Non-pigmented ciliary epithelial cell (primary cell): ENCODE measurements at places on chromosomes 1 and 21.
A peak's percentile ranks its signal among the peaks of the same experiment; 100 is the strongest.

DNA sequence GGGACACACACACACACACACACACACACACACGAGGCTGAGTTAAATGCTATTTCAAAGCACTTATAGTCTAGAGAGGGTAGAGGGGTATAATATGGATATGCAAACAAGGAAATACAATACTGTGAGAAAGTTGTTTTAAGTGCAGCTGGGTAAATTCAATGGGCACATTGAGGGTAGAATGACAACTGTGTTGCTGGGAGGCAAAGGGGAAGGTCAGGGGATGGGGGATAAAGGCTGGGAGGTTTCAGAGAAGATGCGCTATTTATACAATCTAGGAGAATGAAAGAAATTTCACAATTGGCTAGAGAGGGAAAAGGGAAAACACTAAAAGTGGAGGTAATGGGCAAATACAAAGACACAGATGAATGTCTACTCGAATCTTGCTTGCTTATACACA lies 19.4 kb downstream of the EXTL2 start:
- DNase-seq, result no peak

DNA sequence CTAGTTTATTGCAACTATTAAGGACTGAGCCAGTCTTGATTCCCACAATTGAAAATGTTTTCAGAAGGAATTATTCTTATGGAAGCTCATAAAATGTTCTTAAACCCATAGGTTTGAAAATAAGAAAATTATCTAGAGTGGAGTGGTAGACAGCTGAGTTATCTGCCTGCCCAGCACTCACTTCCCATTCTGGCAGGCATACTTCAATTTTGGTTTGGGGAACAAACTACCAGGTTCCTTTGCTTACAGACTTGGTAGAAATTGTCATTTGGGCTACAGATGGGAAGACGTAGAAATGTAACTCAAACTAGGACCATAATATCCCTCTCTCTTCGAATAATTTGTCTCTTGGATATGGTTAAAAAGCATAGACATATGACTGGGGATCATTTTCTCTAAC lies 18.4 kb downstream of the JUN start:
- DNase-seq, result no peak

DNA sequence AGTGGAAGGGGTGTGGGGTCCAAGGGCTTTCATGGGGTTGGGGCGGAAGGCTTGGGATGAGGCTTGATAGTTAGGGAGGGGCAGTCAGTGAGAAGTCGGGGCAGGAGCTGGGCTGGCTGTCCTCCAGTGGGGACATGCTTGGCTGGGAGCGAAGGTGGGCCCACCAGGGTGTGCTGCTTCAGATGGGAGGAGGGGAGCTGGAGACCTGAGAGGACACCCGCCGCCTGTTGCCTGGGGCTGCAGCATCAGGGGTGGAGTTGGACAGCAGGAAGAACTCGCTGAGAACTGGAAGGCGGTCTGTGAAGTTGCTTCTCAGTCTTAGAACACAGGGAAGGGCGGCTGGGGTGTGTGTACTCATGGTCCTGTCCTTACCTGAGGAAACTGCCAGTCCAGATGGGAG lies 1.6 kb downstream of the THEM5 start:
- no peak for DNase-seq

DNA sequence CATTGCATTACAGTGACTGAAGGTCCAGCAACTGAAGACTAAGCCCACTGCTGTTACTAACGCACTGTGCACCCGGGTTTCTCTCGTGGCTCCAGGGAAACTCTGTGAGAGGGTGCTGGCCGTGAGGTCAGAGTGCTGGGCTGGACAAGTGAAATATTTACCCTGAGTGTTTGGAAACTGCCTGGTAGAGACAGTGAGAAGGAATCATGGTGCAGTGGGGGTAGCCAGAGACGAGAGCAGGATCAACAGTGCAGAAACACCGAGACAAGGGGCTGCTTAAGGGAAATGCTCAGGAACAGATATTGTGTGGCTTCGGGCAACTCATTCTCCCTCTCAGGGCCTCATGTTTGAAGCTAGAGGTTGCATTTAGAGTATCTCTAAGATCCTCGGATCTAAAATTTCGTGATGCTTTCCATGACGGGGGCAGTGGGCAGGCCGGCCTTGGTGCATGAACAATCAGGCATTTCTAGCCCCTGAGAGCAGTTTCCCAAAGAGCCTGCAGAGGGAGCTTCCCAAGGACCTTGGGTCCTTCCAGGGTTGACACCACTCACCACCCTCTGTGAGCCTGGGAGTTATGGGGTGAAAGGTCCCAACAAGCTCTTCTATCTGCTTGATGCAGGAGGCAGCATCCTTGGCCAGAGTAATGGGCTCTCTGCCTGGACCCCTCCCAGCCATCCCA lies 9.7 kb downstream of the CD2 start:
- DNase-seq, result no peak

- peak; percentile 24 for DNase-seq
These were observed 31.9 kb downstream of the MROH9 start for GRCh38 chr1:170967042-170967910.

DNA sequence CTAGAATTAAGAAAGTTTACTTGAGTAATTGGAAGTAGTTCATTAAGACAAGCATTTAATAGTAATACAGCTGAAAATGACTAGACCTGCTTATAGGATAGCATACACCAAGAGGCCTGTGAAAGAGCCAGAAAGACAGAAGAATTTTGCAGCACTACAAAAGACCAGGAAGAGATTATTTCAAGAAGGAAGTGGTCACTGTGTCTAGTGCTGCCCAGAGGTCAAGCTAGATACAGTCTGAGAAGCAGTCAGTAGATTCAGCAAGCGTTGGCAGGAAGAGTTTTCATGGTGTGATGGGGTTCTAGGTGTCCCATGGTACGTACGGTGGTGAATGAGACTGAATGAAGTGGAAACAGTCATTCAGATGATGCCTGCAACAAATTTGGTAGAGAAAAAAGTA lies 31.5 kb downstream of the RGS8 start:
- DNase-seq, result no peak

- DNase-seq, result peak; percentile 80
These were observed 958 bp downstream of the LYPLAL1 start for GRCh38 chr1:219174460-219175211.

DNA sequence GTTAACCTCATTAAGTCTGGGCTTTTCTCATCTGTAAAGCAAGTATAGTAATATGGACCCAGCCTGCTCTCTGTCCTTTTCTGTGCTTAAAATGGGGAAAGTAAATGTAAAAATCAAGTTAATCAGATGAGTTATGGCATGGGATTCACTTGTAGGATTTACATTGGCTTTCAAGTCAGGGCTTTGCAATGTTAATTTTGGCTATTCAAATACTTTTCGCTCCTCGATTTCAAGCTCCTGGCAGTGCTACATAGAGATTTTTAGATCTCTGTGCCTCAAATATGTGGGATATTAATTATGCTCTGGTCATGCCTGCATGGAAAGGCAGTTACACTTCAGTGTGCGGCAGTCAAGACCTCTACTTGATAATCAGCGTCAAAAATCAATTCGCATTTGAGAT lies 709.8 kb downstream of the LTN1 start:
- DNase-seq, result no peak

DNA sequence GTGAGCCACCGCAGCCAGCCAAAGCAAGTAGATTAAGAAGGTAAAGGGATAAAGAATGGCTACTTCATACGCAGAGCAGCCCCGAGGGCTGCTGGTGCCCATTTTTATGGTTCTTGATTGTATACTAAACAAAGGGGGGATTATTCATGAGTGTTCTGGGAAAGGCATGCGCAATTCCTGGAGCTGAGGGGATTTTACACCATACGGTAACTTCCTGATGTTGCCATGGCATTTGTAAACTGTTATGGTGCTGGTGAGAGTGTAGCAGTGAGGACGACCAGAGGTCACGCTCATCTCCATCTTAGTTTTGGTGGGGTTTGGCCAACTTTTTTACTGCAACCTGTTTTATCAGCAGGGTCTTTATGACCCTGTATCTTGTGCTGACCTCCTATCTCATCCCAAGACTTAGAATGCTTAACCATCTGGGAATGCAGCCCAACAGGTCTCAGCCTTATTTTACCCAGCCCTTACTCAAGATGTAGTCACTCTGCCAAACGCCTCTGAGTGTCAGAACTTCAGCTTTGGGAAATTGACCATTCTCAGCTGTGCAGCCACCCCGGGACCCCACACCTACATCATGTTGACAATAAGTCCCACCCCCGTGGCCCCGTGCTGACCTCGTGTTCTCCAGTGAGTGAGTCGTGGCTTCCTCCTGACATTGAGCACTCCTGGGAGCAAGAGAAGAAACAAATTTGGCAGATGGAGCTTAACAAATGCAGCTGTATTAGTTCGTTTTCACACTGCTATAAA lies 149.4 kb upstream of the COL6A1 start:
- DNase-seq, result no peak

- no peak for DNase-seq
These were observed at the start of gene UAP1 for GRCh38 chr1:162561616-162562469. Gene UAP1 (plus strand): TSS chr1:162561722. CDS start chr1:162566069, 4,347 bp downstream.

DNA sequence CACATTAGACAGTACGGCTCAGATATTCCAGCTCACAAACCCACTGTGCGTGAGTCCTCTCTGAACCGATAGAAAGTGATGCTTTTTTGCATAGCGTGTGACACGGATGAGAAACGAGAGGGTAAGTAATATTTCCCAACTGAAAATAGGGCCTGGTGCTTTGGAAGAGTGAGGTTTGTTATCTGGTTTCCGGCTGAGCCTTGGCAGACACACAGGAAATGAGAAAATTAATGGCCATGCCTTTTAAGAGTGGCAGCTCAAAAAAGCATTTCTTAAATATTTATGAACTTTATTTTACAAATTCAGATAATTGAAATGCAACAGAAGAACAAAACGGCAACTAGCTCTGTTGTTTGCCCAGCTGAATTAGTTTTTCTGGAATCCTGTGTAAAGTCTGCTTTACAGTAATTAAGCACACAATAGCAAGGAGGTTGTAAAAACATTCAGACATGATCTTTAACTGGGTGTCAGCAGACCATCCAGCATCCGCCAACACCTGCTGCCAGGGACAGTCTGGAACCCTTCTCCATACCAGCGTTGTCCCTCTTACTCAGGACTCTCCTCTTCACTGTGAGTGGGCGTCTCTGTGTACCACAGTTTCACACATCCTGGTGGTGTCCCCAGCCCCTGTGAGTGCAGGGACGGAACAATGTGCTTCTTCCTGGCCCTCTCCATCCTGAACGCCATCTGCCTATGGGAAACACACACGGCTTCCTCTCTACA lies 155.4 kb downstream of the PGBD5 start:
- no peak for DNase-seq

GRCh38 chr1:43272161-43272560 lies 2.4 kb downstream of the TMEM125 start:
- no peak for DNase-seq

DNA sequence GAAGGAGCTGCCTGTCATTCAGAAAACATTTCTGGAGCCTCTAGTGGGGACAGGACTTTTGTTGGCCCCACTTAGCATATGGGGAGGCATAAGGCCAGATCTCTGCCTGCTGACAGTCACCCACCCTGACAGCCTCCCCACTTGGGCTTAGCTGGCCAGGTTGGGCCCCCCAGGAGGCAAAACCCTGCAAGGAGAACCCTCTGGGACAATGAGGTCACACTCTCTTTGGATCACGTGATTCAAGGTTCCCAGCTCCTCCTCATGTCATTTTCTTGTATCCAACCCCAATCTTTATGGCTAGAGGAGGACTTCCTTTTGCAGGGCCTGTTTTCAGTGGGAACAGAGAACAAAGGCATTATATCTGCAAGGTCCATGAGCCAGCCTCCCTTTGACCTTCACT lies 60.0 kb downstream of the NAV1 start:
- DNase-seq, result no peak

DNA sequence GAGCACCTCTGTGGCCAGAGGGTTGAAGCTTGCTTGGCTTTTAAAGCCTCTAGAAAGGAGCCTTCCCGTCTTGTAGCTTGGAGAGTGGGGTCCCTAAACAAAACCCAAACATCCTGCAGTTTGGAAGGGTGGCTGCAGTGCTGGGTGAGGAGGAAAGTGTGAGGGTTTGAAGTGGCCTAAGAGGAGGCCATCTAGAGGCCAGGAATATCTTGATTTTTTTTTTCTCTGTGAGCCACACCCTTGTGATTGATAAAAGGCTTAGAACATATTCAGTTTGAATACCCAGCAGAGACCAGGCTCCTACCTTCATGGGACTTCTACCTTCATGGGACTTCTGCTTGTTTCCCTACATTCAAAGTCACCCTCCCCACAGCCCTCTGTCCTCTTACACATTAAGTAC lies 37.3 kb upstream of the PIGV start:
- DNase-seq, result no peak

DNA sequence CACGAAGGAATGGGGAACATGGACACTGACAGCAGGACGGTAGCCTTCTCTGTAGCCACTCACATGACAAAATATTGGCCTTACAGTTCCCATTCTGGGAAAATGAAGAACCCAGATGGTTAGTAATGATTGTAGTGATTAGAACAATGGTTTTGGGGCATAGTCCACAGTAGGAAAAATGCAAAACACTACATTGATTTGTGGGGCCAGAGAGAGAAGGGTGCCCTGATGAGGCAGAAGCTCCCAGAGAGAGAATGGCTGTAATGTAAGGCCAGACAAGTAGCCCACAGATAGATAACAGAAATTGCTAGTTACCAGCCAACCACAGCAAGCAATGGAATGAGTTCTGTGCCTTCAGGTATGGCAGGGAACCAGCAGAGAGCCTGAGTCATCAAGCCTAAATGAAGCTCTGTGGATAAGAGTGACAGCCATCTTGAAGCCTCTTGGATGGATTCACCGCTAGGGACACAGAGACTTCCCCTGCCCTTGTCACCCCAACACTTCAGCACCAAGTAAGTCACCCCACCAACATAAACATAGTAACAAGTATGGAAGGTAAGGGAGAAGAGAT lies 206.1 kb downstream of the BACH1 start:
- DNase-seq, result peak; percentile 38

- DNase-seq, result no peak
These were observed 21.8 kb downstream of the CNIH3 start for GRCh38 chr1:224637936-224638335.

- no peak for DNase-seq
These were observed 38.3 kb downstream of the MORN1 start for GRCh38 chr1:2352897-2353550.

DNA sequence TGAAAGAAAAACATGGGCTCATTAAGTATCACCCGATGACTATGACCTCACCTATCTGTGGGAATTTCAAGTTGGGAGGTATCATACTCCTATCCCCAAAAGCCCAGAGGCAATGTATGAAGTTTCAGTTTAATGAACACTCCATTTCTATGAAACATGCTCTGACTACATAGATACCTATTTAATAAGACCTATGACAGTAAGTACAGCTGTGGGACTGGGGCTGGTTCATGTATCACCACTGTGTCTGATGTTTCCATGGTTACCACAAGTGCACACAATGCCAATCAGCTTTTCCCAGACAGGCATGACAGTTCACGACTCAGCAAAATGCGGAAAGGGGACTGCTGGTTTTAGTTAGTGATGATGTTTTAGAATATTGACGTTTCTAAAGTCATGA lies 167.7 kb downstream of the SIPA1L2 start:
- DNase-seq, result no peak

DNA sequence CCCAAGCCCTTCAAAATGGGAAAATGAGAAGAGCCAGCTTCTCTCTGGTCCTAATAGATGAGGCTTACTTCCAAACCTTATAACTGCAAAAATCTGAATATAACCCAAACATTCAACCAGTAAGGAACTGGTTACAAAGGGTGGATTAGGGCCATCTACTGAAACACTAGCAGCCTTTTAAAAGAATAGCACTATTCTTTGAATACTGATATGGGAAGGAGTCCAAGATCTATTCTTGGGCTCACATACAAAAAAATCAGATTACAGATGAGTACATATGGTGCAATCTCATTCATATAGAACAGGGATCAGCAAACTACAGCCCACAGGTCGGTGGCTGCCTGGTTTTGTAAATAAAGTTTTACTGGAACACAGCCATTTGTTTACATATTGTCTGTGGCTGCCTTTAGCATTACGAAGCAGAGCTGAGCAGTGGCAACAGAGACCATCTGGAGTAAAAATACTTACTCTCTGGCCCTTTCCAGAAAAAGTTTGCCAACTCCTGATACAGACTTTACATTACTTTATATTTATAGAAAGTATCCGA lies 167.7 kb downstream of the ZSCAN20 start:
- no peak for DNase-seq
